Naive thymus-derived CD4-positive, alpha-beta T cell (primary cell): ENCODE measurements at places on chromosomes 16 and 17. TPM values are rescaled to one million over a fixed set of nuclear protein-coding genes. Genes with fewer than 3 reads are reported as not detected.

PDE6G gene
- polyA plus RNA-seq = 2.6 TPM

NPIPB13 gene
- 2.6 TPM for polyA plus RNA-seq

TMC8 gene
- polyA plus RNA-seq = 217 TPM

MLKL gene
- 7.9 TPM for polyA plus RNA-seq

HOXB8 gene
- not detected for polyA plus RNA-seq

ABR gene
- 24.4 TPM for polyA plus RNA-seq

GDE1 gene
- 21.1 TPM for polyA plus RNA-seq

DPEP3 gene
- 0.37 TPM for polyA plus RNA-seq

ODAD4 gene
- polyA plus RNA-seq = 0.10 TPM

RHBDL1 gene
- not detected for polyA plus RNA-seq

DNA sequence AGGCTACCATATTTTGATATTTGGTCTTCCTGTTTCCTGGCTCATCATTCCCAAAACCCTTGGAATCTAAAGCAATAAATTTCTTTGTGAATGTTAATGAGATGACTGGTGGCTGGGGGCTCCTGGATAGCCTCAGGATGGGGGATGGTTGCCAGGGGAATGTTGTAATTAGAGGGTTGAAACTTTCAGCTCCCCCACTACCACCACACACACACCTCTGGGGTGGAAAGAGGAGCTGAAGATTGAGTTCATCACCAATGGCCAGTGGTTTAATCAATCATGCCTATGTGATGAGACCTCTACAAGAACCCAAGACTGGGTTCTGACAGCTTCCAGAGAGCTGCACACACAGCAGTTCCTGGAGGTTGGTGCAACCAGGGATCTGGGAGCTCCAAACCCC lies 59.1 kb downstream of the HS3ST3A1 start:
- no peak for DNase-seq

DNA sequence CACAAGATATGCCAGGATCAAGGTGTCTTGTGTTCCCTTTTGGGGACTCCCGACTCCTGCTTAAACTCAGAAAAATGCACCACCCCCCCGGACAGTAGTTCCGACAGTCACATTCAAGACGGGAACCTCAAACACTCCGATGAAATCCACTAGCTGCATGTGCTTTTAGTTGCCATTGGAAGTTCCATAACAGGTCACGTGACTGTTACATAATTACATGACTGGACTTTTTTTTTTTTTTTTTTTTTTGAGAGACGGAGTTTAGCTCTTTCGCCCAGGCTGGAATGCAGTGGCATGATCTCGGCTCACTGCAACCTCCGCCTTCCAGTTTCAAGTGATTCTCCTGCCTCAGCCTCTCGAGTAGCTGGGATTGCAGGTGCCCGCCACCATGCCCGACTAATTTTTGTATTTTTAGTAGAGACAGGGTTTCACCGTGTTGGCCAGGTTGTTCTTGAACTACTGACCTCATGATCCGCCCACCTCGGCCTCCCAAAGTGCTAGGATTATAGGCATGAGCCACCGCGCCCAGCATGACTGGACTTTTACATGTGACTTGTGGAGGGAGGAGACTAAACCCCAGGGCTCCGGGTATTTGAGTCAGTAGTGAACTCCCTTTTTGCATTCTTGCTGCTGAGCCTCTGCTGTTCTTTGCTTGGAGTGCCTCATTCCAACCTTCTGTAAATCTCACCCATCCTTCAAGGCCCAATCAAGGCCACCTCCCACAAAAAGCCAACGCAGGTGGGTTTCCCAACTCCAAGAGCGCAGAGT lies 1.6 kb downstream of the SIRT7 start:
- DNase-seq = no peak

DNA sequence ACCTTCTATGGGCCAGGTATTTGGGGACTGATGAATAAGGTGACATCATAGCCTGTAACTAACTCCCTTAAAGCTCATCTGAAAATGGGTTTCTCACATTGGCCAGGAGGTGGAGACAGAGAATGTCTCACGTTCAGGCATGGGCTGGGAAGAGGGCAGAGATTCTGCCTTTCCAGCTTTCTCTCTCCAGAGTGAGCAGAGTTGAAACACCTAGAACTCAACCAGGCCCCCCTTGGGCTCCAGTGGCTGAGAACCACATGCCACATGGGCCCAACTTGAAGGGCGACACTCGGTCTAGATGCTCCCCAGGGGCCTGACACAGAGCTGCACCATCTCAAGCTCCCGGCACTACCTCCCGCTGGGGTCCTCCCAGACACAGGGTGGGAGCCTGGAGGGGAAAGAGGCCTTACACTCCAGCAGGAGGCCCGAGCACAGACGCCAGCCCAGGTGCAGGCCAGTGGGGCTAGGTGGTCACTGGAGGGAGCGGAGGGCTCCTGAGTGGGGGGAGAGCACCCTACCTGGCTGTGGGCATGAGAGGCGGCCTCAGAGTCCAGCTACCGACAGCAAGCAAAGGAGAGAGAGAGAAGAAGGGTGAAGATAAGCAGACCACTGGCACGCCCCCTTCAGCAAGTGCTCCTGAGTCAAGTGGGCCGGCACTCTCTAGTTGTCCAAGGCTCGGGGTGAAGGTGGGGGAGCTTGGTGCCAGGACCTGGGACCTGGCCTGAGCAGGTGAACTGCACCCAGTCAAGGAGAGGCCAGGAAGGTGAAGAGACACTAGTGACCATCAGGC lies 55.9 kb downstream of the MYO18A start:
- peak; percentile 46 for DNase-seq

DNA sequence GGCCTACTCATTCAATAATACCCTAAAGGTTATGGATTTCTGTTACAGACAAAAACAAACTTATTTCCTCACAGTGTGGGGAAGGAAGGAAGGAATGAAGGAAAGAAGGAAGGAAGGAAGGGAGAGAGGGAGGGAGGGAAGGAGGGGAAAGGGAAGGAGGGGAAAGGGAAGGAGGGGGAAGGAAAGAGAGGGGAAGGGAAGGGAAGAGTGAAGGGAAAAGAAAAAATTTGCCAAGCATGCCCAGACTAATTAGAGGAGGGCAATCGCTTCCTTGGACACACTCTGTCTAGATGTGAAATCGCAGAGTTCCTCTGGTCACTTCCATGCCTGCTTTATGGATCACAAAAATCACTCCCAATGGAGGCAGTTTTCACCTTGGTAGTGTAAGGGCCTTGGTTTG lies 570.1 kb upstream of the SOX9 start:
- DNase-seq = no peak

GRCh38 chr17:19718613-19719354 lies 2.4 kb upstream of the SLC47A2 start:
- no peak for DNase-seq

DNA sequence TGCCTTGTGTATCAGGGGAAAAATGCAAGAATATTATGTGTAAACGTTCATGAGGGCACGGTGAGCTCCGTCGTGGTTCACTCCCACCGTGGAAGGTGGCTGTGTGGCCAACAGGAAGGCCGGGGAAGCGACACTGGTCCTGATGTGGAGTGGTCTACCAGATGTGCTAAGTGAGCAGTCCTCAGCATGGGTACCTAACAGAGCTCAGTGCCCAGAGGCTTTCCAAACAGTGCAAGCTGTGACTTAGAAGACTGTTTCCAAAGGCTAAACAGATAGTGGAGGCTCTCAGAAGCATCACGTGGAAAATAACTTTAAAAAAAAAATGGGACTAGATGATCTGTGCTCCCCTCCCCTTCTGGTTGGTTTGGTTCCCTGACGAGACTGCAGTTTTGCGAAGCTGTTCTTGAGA lies 199.3 kb upstream of the CHMP6 start:
- DNase-seq = no peak

DNA sequence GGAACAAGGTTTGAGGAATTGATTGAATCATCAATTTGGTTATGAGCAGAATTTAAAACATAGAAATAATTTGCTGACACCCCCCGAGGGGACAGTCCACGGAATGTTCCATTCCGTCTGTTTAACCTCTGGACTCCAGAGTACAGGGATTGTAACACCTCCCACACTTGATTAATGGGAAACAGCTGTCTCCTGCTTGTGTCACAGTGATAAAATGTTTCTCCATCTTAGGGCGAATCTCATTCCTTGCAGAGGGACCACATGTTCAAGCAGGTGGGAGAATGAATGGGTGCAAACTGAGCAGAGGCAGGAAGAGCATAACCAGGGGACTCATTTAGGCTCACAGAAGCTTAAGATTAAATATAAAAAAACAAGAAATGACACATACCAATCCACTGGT lies 249.5 kb upstream of the RBFOX1 start:
- no peak for DNase-seq

DNA sequence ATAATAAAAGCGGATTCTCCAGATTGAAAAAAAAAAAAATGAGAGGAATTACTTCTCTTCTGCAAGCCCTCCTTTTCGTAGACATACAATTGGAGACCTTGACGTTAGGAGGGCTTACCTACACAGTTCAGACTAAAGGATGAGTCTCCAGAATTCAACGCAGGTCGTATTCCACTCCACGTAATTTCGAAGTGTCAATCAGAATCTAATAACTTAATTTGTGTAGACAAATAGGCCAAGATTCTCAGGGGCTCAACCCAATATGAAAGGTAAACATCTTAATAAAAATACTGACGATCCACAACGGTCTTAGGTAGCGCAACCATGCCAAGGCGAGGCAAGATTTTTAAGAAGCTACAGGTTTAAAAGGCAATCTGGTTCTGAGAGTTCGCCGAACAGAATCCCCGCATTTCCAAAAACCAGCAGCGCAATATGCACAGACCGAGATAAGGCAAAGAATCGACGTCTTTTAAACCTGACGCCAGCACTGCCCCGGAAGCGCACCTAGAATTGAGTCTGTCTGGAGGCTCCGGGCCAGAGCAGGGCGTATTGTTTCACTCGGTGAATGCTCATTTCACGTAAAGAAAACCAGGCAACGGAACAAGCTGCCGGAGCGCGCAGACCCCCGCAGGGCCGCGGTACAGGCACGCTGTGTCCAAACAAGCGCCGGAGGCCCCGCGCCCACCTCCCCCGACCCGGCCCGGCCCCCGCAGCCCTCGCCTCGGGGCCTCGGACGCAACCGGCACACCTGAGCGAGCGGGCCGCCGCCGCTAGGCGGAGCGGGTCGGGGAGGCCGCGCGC lies 623 bp downstream of the MBTPS1 start:
- DNase-seq = peak; percentile 79

- DNase-seq = no peak
These were observed 61.2 kb downstream of the SPACA3 start for GRCh38 chr17:33052856-33053255.

GRCh38 chr16:65532258-65532657 lies 410.4 kb upstream of the CDH11 start:
- no peak for DNase-seq

DNA sequence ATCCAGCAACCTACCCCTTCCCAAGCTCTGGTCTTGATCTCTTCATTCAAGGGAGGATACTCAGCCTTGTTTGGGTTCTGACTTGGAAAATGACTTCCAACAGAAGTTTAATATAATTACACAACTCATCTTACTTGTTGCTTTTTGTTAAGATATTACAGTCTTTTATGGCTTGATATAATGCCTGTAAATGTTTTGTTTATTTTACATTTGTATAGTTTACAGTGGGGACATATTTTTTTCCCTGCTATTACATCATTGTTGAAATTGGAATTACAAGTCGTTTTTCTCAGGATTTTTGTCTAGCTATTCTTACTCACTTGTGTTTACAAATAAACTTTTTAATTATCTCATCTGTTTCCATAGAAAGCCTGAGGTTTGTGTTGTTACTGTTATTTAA lies 436.0 kb downstream of the CNTNAP4 start:
- DNase-seq = no peak

GRCh38 chr16:85931596-85932402 lies 32.8 kb downstream of the IRF8 start:
- DNase-seq = no peak

GRCh38 chr17:44120851-44121605 lies 2.4 kb downstream of the HDAC5 start:
- no peak for DNase-seq

GRCh38 chr16:35532576-35532975 lies 2073.2 kb downstream of the TP53TG3F start:
- no peak for DNase-seq

- DNase-seq = no peak
These were observed 117.1 kb upstream of the COX10 start for GRCh38 chr17:13952009-13952750.

- peak; percentile 72 for DNase-seq
These were observed 14.8 kb upstream of the MARVELD3 start for GRCh38 chr16:71610936-71611871.

GRCh38 chr16:28549301-28549899 lies 4.3 kb upstream of the SGF29 start:
- no peak for DNase-seq

GRCh38 chr16:81740169-81740568 lies 38.9 kb upstream of the PLCG2 start:
- no peak for DNase-seq
